ENCODE measurements at places on chromosomes 2 and 18.

- DNase-seq = no peak
Observed at GRCh38 chr18:79682894-79683625, 3.5 kb downstream of the CTDP1 start.

GRCh38 chr2:204205082-204205481 is 268.5 kb downstream of the ICOS start:
- DNase-seq = no peak

DNA sequence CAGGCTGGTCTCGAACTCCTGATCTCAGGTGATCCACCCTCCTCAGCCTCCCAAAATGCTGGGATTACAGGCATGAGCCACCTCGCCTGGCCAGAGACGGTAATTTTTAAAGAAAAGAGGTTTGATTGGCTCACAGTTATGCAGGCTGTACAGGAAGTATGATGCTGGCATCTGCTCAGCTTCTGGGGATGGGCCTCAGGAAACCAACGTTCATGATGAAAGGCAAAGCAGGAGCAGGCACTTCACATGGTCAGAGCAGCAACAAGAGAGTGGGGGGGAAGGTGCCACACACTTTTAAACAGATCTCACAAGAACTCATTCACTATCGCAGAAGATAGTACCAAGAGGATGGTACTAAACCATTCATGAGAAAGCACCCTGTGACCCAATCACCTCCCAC is 38.0 kb upstream of the GPD2 start:
- no peak for DNase-seq

DNA sequence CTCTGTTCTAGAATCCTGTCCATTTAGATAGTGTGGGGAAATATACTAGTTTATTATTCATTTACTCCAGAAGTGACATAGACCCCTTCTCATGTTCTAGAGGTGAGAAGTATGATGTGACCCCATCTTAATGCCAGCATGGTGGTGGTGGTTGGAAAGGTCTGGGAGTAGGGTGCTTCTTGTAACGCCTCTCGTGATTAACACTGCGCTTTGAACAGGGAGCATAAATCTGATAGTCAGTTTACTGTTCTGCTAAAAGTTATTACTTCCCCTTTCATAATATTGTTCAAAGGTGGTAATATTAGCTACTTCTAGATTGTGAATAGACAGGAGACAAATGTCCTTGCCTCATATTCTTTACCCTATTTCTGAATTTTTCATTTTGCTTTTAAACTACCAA is 35.6 kb downstream of the EHBP1 start:
- DNase-seq = no peak

DNA sequence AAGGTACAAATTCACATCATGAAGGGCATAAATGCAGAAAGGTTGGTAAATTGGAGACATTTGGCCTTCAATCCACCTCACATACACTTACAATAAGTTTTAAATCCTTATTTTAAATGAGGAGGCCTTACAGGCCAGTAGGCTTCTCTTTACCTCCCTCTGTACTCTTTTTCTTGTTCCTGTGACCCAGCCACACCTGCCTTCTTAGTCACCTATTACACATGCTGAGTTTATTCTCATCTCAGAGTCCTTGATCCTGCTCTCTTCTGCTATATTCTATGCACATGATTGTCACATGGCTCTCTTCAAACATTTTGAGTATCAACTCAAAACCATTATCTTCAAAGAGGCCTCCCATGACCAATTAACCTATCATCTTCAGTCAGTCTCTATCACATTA is 491.5 kb downstream of the SATB2 start:
- no peak for DNase-seq

- no peak for DNase-seq
Observed at GRCh38 chr18:72122103-72122502, 422.0 kb downstream of the CBLN2 start.

DNA sequence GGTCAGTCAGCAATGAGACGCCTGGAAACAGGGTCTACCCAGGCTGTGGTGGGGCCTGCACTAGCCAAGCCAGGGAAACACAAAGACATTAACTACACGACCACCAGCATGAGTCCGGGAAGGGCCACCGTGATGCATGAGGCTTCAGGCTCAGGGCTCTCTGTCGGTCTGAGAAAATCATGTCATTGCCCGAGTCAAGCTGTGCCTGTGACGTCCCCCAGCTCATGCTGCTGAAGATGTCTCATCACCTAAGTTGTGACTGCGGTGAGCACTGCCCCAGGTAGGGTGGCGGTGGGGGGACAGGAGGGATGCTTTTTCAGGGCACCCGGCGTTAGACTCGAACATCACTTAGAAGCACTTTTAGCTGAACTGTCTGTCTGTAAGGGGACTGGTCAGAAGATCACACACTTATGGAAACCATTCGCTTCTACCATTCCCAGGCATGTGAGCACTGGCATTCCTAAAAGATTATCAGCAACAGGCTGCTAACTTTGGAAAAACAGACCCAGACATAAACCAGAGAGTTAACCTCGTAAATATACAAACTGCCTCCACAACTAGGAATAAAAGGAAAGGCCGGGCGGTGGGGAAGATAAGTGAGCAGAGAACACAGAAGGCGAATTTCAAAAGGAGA is 234.5 kb downstream of the HDAC4 start:
- DNase-seq = no peak

DNA sequence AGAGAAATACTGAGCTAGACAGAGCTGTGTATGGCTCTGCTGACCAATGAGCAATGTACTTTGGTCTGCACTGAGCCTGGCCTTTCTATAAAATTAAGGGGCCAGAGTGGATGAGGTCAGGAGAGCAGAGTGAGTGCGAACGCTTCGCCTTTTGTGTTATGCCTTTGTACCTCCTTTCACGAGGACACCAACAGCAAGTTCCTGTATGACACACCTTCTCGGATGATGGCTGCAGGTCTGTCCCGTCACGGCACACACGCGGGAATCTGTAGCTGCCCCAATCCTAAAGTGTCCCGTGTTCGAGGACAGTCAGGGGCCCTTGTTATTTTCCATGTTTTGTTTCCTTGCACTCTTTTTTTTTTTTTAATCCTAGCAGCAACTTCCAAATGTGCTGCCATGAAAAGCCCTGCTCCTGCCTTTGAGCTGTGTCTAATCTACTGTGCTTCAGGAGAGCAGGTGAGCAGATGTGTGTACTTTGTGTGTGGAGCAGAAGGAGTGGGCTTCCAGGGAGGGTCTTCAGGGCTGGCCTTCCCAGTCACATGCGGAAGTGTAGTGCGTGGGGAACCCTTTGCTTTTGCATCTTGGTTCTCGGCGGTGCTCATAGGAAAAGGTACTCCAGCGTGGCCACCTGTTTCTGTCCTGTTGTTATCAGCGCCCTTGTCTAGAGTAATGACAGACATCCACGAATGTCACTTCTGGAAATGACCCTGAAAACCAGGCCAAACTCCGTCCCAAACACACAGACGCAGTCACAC is 213.2 kb downstream of the NDUFA10 start:
- no peak for DNase-seq

GRCh38 chr2:201208563-201209252 is 25.8 kb downstream of the CASP10 start:
- DNase-seq = no peak

- no peak for DNase-seq
Observed at GRCh38 chr18:13051159-13051558, 60.0 kb downstream of the CEP192 start.

DNA sequence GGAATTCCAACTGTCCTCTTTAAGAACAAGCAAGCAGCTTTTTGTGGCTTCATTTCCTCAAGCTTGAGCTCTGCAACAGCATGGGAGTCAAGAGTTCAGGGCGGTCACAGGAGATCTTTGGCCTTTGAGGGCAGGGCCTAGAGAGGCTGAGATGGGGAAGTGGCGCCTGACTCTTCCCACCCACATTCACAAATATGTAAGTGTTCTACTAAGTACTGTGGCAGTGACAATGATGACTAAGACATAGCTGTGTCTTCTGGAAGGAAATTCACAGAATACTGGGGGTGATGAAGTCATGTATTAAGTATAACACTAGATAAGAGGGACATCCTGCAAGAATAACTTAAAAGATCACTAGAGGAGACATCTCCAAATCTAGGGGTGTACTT is 15.0 kb downstream of the RND3 start:
- no peak for DNase-seq

DNA sequence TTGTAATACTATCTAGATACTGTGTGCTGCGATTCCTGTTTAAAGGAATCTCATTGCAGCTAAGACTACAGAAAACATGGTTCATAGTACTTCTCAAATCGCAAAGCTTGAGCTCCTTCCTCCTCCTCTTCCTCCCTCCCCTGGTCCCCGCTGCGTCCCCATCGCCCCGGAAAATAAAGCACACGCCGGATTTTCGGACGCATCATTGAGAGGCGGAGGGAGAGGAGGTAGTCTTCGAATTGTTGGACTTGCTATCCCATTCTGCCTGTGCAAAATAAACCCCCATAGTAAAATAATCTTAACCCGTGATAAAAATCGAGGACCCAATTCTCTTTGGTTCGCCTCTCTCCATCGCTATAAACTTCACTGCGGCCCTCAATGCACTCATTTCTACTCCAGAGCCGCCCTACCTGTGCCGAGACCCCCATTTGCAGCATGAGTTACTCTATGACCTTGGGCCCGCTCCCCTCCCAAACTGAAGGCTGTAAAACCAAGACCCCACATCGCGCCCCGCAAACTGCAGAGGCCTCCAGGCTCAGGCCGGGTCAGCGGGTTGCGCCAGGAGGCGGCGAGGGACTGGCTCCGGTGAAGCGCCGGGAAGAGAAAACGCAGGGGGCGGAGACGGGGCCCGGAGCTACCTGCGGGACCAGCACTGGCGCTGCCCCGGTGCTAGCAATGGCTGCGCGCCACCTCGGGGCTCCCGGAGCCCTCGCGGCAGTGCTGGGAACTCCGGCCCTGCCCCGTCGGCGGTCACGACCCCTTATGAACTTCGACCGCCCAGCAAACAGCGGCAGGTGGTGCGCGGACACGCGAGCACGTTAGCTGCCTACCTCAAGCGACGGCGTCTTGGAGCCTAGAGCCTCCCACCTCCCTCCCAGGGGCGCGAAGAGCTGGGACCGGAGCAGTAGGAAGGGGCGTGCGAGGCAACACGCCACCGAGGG is 649 bp downstream of the ESCO1 start:
- peak; percentile 36 for DNase-seq

DNA sequence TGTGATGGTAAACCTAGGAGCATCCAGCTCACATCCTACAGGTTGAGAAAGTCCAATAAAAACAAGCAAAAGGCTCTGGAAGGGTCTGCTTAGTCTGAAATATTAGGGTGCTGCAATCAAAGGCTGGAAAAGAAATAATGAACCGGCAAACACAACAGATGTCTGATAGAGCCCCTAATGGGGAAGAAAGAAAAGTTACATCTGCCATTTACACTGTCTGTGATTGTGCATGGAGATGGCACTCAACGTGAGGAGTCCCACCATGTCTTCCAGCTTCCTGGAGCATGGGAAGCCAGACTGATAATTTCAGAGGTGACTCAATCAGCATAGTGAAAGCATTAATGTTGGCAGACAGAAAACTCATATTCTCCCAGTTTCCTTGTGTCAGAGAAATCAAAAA is 307.8 kb downstream of the EPHA4 start:
- no peak for DNase-seq

GRCh38 chr18:77144046-77144445 is 11.5 kb upstream of the MBP start:
- DNase-seq = no peak

GRCh38 chr2:103139628-103140268 is 377.9 kb downstream of the TMEM182 start:
- no peak for DNase-seq

GRCh38 chr2:66596256-66596655 is 161.3 kb downstream of the MEIS1 start:
- no peak for DNase-seq

DNA sequence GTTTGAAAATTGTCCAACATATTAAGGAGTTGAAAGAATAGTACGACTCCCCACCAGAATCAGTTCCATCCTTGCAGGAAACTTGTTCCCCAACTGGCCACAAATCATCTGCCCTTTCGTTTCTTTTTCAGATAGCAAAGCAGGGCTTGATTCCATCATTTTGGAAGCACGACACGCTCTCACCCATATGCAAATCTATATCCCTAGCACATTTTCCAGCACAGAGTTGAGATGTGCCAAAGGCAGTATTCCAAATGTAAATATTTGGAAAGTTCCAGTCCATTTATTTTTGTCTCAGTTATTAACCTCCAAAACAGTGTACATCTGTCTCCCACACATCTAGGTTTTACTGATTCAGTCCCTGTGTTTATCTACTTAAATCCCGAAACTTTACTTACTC is 128.8 kb upstream of the BCL2L11 start:
- no peak for DNase-seq

DNA sequence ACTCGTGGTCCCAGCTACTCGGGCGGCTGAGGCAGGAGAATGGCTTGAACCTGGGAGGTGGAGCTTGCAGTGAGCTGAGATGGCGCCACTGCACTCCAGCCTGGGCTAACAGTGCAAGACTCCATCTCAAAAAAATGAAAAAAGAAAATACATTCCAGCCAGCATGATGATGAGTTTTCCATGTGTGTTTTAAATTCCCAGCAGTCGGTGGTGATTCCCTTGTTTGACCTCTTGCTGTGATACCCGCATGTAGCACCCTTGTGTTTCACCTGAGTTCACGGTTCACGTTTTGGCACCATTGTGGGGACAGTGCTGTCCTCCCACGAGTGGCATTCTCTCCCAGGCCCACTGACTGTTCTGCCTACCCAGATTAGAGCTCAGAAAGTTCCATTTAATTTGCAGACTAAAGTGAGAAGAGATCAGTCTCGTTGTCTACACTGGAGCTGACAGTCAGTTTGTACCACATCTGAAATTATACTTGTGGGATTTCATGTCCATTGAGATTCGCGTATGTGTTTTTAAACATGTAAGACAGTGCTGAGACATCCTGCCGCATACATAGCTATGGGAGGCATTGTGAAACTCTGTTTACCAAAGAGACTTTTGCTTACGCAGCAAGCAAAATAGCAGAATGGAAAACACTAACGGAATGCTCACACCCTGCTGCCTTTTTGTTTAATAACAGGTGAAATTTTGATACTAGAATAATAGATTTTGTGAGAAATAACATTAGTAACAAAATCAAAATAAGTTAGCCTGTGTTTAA is 157.1 kb downstream of the GBX2 start:
- DNase-seq = no peak

DNA sequence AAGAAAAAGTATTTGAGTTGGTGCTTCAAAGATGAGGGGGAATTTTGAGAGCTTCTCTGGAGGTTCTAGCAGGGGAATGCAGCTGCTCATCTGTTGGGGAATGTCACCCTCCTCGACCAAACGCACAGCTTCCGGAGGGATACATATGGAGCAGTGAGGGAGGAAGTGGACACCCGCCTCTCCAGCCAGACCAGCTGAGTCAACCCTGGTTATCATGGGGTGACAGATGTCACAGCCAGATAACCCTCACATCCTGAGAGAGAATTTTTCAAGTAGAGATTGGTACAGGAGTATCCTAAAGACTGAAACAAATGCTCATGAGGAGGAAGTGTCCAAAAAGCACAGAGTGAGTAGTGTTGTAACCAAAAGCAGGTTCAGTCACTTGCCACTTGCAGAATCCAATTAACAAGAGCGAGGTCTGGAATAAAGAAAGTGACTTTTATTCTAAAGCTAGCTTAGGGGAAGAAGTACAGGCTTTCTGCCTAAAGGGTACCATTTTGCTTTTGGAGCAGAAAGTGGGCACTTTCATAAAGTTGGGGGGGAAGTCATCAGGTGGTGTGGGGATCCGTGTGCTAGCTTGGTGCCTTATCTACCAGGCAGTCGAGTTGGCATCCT is 395.2 kb downstream of the RAD51AP2 start:
- DNase-seq = no peak
